ENCODE measurements at places on chromosomes 1 and 21. TPM values are rescaled to one million over a fixed set of nuclear protein-coding genes. Genes with fewer than 3 reads are reported as not detected.
A peak's percentile ranks its signal among the peaks of the same experiment; 100 is the strongest.

Gene PCNX2
- 12.5 TPM for total RNA-seq

Gene LAPTM5
- 14.4 TPM for total RNA-seq

DNA sequence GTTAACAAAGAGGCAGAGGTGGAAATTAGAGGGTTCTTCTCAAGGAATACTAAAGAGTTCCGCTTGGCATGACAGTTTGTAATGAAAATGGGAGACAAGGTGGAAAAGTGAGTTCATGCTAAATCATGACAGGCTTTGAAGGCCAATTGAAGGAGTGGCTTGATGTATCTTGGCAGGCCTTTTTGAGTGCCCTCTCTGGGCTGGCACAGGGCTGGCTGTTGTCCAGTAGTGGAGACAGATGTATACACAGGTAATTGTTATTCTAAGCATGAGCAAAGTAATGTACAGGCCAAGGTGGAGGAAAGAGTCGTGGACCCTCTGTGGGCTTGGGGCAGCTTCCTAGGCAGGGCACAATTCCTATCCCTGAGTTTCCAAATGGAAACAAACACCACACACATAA is 196.7 kb upstream of the GALNT2 start:
- no peak for DNase-seq

DNA sequence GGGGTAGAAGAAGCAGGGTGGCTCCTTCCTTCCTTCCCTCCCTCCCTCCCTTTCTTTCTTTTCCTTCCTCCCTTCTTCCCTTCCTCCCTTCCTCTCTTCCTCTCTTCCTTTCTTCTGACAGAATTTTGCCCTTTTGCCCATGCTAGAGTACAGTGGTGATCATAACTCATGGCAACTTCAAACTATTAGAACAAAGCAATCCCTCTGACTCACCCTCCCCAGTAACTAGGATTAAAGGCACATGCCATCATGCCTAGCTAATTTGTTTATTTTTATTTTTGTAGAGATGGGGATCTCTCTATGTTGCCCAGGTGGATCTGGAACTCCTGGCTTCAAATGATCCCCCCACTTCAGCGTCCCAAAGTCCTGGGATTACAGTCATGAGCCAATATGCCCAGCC is 10.0 kb upstream of the RPE65 start:
- DNase-seq: no peak

GRCh38 chr1:203596673-203597210 is 29.9 kb upstream of the ATP2B4 start:
- DNase-seq: no peak

GRCh38 chr1:5670590-5671350 is 321.5 kb downstream of the NPHP4 start:
- DNase-seq: no peak

DNA sequence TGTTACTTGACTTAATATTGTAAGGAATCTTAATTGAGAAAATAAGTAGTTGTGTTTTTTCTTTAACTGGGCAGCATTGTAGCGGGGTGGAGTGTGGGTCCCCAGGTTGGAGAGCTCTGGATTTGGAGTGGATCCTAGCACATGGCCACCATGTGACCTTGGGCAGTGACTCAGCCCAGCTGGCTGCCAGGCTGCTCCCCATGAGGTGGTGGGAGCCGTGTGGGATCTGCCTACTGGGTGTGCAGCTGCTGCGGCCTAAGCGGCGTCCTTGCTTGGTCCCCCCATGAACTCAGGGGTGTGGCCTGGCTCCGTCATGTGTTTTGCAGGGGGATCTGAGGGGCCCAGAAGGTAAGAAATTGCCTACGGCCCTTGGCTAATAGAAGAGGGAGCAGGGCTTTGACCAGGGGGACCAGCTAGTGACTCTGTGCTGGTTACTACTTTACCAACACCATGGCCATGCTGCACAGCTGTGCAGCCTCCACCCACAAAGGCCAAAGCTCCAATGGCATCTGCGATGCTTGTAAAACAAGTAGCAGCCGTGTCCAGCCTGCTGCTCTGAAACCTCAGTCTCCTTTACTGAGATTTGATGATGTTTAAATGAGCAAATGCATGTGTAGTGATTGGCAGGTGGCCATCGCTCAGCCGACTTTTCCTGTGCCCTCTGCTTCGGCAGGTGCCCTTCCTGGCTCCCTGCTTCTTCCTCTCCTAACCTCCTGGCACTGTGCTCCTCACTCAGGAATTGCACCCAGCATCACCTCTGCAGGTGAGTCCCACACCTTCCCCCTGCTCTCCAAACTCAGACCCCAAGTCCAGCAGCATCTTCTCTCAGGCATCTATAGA is 68.3 kb downstream of the ADARB1 start:
- peak; percentile 37 for DNase-seq

DNA sequence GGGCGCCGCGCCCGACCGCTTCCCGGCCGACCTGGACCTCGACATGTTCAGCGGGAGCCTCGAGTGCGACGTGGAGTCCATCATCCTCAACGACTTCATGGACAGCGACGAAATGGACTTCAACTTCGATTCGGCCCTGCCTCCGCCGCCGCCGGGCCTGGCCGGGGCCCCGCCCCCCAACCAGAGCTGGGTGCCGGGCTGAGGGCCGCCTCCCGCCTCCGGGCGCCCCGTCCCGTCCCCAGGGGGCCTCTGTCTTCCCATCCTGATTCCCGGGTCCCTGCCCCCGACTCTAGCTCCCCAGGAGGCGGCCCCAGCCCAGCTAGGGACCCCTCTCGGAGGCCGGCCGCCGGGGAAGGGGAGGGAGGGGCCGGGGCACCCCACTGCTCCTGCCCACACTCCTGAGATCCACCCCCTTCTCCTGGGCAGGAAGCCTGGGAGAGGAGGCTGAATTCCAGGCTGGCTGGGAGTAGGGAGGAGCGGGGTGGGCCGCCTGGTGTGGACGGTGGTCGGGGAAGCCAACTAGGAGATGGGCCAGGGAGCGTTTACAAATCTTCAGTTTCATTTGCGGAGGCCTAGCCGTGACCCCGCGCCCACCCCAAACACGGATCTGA is 21.4 kb downstream of the FOXO6 start:
- peak; percentile 83 for DNase-seq

DNA sequence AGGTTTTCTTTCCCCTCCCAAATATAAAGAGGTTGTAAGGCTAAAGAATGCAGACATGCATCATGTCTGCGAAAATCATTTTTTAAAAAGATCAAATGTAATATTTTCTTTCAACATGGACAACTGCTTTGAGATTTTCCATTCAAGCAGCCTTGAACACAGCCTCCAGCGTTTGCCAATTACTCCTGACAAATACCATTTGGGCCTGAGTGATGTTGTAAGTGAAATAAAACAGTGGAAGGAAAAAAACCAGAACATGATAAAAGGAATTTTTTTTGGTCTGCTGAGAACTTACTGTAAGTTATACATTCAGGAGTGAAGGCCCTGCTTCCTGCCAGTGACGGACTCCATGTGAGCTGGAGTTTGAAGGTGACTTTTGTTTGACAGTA is 37.2 kb downstream of the SETD4 start:
- peak; percentile 97 for DNase-seq

All from umbilical cord (tissue), 2 donors.